ENCODE measurements at places on chromosomes 4 and X. TPM values are rescaled to one million over a fixed set of nuclear protein-coding genes. Genes with fewer than 3 reads are reported as not detected.

Gene TLR1
- polyA plus RNA-seq = 1.9 TPM

Gene REELD1
- polyA plus RNA-seq = 0.11 TPM

Gene PARM1
- 53.1 TPM for polyA plus RNA-seq

Gene MAGEA2B
- polyA plus RNA-seq = not detected

Gene ADGRG4
- polyA plus RNA-seq = not detected

GRCh38 chrX:70769659-70770227, 138.8 kb downstream of the TEX11 start:
- DNase-seq = no peak

- no peak for DNase-seq
These were observed 23.7 kb upstream of the CASK start for GRCh38 chrX:41946989-41947612.

DNA sequence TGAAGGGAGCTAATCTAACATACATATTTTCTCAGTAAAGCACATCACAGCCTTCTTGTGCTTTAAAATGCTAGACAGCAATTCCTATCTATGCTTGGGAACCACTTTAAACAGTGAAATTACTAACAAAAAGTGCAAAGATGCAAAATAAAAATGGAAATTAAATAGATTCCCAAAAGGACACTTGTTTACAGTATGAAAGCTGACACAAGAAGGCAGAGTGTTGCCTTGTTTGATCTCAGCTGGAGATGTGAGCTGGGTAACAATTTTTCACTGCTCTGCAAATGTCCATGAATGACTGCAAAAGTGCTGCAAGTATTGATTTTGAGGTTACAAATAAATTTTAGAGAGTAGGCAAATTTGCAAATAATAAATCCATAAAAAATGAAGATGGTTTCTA, 22.3 kb downstream of the GRIA2 start:
- DNase-seq = no peak

DNA sequence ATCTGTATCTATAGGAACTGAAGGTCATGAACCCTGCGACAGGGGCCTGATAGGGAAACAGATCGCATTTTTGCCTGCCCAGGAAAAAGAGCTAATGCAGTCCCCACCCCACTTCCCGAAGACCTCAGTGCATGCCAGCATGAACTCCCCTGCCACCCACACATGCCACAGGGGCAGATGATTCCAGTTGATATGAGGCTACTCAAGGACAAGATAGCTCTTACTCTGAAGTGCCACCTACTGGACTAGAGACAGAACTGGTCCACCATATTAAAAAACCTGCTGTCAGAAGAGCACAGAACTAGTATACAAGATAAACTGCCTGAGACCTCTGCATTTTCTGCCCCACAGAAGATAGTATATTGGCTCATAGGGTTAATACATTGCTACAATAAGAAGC, 68.0 kb downstream of the YIPF7 start:
- no peak for DNase-seq

DNA sequence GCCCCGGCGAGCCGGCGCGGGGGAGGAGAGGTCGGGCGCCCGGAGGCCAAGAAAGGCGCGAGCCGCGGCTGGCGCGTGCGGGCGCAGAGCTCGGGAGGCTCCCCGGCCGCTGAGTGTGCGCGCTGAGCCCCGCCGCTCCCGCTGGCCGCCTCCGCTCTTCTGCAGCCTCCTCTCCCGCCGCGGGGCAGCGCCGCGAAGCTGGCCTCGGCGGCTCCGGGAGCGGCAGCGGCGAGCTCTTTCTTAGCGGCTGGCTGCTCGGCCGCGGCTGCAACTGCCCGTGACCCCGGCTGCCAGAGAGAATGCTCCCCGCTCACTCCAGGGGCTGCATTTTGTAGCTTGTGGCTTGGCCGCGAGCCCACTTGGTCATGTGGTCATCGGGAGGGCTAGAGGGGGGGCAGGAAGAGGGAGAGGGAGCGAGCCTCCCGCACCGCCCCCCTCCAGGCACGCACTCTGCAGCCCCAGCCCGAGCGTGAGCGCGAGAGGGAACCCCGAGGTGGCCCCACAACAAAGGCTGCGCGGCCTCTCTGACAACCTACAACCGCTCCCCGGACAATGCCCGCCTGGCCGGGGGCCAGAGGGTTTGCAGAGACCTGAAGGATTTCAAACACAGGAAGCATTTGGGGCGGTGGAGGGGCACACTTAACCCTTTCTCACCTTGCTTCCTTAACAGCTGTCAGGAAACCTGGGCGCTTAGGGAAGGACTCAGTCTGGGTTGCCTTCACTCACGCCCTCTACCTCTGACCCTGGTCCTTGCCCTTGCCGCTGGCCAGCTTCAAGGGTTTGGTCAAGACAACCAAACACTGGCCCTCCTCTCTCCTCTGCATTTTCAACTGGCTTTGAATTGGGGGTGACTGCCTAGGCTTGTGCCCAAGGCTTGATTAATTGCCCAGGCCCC, at the start of gene APLN:
APLN (minus strand) TSS at position 305 of the 895 bp plus-strand sequence. CDS start 326 bp downstream, outside the sequence.
- no peak for DNase-seq

GRCh38 chr4:150482581-150482980, 99.4 kb upstream of the MAB21L2 start:
- no peak for DNase-seq

DNA sequence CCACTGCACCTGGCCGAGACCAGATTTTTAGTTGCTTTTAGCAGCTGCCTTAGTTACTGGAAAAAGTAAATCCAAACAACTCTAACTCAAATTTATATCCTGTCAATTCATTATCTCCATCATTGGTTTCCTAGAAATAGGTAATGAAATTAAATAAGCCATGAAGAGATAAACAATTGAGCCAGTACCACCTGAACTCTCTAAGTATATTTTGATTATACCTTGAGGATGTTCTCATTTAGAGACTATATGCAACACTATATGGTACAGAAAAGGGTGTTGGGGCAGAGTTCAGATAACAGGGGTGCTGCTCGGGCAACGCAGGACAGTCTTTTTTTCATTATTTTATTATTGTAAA, 35.0 kb downstream of the SAT1 start:
- no peak for DNase-seq

Measured in forelimb muscle (tissue), 1 donor.